ENCODE measurements at places on chromosomes 16 and 17.

DNA sequence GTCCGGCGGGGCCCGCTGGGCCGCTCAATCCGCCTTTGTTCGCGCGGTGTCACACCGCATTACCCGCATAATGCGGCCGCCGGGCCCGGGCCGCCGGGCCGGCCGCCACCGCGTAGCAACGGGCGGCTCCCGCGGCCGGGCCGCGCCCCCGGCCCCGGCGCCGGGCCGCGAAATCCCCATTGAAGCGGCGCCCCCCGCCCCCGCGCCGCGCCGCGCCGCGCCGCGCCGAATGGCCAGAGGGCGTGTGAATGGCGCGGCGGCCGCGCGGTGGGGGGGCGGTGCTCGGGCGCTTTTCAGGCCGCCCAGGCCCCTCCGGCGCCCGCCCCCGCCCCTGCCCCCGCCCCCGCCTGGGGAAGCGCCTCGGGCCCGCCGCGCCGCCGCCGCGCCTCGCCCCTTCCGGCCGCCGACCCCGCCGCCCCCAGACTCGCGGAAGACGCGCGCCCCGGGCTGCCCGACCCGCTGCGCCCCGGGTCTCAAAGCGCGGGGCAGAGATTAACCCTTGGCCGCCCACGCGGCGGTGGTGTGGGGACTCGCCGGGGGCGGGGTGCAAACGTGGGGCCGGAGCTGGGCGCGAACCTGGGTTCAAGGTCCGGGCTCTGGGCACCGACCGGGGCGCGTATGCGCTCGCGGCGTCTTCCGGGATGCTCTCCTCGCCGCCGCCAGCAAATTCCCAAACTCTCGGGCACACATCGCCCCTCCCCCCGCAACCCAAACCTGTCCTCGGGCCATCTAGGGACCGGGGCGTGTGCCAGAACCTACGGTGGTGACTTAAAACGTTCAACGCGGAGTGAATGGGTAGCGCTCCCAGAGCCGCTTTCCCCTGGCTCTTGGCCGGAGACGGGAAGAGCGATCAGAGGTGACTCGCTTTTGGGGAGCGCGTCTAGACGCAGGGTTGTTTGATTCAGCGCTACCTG lies 46.7 kb downstream of the WNT3 start:
- DNase-seq: no peak

- no peak for DNase-seq
Observed at GRCh38 chr17:62703261-62703775, 75.8 kb downstream of the MRC2 start.

GRCh38 chr17:74386386-74386785 lies 19.1 kb downstream of the GPR142 start:
- DNase-seq: no peak

GRCh38 chr17:41733348-41734138 lies 900 bp downstream of the HAP1 start:
- DNase-seq: no peak

DNA sequence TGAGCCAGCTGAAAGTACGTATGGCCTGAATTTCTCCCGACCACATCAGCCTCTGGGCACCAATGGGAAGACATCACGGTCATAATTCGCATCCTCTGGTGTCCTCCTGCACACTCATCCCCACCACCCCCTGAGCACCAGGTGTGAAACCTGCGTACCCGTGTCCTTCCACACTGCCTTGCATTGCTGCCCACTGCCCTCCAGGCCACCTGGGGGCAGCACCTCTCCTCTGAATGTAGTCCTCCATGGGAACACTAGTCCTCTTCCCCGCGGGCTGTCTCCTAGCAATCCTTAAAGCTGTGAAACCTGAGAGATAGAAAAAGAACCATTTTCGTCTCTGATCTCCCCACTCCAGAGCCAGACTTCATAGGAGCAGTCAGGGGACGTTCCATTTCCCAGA lies 125.5 kb downstream of the ZNF18 start:
- DNase-seq: no peak

DNA sequence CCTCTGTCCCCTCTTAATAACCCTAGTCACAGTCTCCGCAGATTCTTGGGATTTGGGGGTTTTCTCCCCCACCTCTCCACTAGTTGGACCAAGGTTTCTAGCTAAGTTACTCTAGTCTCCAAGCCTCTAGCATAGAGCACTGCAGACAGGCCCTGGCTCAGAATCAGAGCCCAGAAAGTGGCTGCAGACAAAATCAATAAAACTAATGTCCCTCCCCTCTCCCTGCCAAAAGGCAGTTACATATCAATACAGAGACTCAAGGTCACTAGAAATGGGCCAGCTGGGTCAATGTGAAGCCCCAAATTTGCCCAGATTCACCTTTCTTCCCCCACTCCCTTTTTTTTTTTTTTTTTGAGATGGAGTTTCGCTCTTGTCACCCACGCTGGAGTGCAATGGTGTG lies 5.6 kb downstream of the CCL22 start:
- no peak for DNase-seq

DNA sequence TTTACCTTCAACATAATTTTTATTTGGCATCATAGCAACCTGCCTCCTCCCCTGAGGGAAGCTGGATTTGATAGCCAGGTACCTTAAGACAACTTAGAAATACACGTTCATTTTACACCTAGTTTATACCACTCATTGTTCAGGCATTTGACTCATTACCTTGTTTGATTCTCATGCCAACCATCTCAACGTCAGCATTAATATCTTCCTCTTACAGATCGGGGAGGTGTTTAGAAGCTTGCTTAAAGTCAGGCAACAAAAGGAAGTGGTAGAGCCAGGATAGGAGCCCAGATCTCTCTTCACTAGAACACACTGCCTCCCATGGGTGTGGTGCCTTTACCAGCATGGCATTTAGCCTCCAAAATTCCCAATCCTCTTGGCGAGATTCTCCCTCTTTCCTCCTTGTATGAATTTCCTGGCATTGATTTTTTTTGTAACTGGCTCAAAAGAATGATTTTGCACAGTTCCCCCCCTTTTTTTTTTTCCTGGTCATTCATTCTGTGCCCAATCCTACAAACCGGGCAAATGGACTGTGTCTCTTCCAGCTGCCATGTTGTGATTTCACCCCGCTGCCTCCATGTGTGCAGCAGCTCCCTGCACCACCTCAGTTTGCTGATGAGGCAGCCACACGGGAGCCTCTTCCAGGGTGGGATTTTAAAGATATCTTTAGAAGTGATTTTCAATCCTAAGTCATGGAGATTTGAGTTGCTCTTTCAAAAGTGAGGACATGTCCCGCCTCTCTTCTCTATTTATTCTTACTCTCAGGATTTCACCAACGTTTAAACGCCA lies 383.6 kb downstream of the UTP18 start:
- no peak for DNase-seq

DNA sequence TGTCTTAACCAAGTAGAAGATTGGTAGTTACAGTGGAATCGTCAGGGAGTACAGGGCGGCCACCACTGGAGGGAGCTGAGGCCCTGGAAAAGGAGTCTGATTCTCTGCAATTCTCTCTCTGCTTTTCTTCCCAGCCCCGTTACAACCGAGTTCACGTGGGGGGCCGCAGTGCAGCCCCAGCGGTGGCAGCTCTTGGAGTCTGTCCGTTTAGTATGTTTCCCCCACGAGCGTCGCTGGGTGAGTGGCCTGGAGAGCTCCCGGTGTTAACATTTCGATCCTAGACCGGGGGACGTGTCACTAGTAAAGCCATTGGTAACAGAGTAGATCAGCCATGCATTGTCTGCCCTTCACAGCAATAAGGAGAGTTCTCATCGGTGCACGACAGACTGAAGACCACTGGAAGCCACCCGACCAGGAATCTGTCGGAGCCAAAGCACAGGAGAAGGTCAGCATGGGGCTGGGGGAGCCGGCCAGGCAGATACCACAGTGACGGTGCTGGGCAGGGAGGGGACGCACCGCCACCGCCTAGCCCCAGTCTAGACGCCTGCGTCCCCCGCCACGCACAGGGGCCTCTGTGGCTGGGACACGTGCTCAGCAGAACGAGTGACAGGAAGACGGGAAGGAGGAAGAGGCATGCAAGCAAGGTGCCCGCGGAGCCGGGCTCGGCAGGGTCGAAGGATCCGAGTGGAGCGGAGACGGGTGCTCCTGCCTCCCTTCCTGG lies 15.7 kb downstream of the SLC16A3 start:
- no peak for DNase-seq

- no peak for DNase-seq
Observed at GRCh38 chr16:50302472-50303005, 36.2 kb downstream of the ADCY7 start.

GRCh38 chr17:74525465-74525725 lies 5.9 kb downstream of the CD300LB start:
- DNase-seq: no peak

DNA sequence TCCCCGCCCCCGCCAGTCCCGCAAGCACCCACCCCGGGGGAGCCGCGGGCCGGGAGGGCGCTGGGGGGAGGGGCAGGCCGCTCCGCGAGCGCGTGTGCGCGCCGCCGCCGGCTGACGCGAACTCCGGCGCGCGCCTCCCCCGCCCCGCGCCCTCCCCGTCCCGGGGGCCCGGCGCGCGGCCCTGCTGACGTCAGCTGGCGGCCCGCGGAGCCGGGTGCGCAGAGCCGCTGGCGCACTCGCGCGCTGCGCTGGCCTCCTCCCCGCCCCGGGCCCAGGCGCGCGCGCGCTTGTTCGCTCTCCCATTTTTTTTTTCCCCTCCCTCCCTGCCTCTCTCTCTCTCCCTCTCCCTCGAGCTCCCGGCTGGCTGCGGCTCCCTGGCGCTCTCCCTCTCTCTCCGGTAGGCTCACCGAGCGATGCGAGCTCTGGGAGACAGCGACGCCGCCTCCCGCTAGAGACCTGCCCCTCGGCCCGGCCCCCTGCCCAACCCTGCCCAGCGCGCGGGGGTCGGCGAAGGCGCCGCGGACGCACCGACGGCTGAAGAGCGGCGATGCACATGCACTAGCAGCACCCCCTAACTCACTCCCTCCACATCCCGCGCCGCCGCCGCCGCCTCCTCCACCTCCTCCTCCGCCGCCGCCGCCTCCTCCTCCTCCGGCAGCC lies at the start of gene GNAO1:
Gene GNAO1 (plus strand): TSS at position 334 of the 660 bp plus-strand sequence. CDS start 747 bp downstream, outside the sequence.
- DNase-seq: no peak

DNA sequence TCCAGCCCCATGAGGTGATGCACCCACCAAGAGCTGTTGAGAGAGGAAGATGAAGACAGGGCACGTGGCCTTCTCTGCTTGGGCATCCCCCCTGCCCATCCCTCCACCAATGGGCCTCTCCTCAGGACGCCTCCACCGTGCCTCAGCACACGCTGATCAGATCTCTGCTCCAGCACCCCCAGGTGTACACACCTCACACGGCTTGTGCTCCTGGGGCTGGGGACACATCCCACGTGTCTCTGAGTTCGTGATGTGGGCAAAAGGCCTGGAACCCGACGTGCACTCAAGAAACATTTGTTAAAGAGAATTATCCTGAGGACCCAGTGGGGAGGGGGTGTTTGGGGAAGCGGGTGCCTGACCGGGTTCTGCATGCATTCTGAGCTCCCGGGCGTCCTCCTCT lies 55.3 kb downstream of the MGAT5B start:
- DNase-seq: no peak

DNA sequence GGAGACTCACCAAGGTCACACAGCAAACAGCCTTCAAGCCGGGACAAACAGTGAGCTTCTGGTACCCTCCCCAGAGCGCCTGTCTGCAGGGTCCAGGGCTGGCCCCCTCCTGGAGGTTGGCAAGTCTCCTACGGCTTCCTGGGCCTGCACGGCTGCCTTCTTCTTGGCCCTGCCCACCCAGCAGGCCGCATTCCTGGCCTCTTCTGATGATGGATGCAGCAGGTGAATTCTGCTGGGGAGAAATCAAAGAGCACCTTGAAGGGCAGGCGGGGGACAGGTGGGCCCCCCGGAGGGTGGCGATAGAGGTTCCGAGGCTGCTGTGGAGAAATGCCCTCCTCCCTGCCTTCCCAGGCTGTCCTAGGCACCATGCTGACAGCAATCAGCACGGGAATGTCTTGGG lies 3.8 kb upstream of the NOS2 start:
- no peak for DNase-seq

- no peak for DNase-seq
Observed at GRCh38 chr17:34205401-34205800, 49.7 kb upstream of the CCL2 start.

DNA sequence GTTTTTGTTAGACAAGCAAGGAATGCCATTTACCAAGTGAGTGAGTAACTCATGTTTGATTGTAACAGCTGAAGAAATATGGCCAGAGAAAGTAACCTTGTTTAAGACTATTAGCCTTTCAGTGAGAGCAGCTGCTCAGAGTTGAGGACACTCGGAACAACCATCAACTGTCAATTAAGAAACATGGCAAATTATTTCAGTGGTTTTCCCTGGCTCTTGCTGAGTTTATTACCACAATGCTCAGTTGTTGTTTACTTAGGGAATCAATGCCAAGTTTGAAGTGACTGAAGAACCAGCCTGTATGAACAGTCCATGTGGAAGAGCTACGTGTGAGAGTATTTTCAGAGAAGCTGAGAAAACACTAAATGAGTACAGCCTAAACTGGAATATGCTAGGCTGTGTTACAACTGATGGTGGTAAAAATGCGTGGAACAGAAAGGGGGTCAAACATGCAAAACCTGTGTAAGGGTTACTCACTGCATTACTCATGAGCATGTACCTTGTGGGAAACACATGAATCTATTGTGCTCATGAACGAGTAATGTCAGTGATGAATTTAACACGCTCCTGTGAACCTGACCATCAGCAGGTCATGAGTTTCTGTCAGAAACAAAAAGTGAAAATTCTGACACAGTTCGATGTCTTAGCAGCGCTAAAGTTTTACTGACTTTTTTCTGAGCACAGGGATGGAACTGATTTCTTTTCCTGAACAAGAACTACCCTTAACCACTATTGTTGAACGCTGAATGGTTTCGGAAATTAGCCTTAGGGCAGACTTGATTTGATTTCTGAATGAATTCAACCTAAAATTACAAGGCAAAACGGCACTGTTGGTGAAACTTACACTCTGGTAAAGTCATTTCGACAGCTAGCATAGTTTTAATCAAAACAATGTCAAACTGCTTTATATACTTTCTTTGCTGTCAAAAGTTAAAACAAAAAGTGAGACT lies 33.5 kb downstream of the GNA13 start:
- no peak for DNase-seq

DNA sequence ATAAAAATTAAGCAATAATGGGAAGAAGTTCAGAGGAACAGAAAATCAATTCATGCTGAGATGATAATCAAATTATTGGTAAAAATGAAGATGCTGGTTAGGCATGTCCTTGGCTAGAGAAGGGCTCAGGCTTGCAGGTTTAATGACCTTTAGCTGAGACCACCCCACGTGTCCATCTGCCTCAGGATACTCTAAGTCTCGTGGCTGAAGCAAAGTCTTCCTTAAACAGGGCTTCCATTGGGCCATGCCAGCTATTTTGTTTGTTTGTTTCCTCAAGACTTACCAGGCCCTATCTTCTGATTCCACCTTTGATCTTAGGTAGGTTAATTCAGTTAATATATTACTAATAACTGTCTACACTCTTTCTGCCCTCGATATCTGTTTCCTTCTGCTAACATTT lies 366.0 kb downstream of the CDH13 start:
- DNase-seq: no peak

GRCh38 chr16:88454523-88454947 lies 1.5 kb downstream of the ZFPM1 start:
- DNase-seq: no peak

GRCh38 chr16:19715566-19715965 lies 2.5 kb downstream of the KNOP1 start:
- DNase-seq: no peak

GRCh38 chr16:61246592-61246991 lies 789.6 kb downstream of the CDH8 start:
- DNase-seq: no peak

GRCh38 chr16:48608871-48609651 lies 919 bp downstream of the N4BP1 start:
- no peak for DNase-seq

GRCh38 chr17:71396711-71397110 lies 724.1 kb upstream of the SOX9 start:
- no peak for DNase-seq
